Activated CD8-positive, alpha-beta T cell treated with anti-CD3 and anti-CD28 coated beads for 36 hours (primary cell): ENCODE measurements at places on chromosomes 2 and 18. TPM values are rescaled to one million over a fixed set of nuclear protein-coding genes. Genes with fewer than 3 reads are reported as not detected.

Gene OXER1
- total RNA-seq: 0.40 TPM

Gene CIB4
- total RNA-seq: not detected

Gene NCOA1
- total RNA-seq: 17.1 TPM

Gene DTYMK
- 91.9 TPM for total RNA-seq

Gene UGT1A10
- not detected for total RNA-seq

Gene RNU2-63P
- total RNA-seq: 7.6 TPM

Gene LIPG
- total RNA-seq: 0.18 TPM

Gene EMILIN1
- total RNA-seq: 0.61 TPM

Gene GKN2
- total RNA-seq: not detected

Gene CROCC2
- total RNA-seq: not detected

Gene SERPINB12
- total RNA-seq: not detected

Gene ASB18
- not detected for total RNA-seq

Gene MOCOS
- 0.18 TPM for total RNA-seq

Gene SDC1
- 0.11 TPM for total RNA-seq

Gene FAM237A
- not detected for total RNA-seq

Gene ASPRV1
- 0.76 TPM for total RNA-seq

Gene NIFK
- total RNA-seq: 115 TPM

Gene SKOR2
- not detected for total RNA-seq

Gene FARSB
- 55.9 TPM for total RNA-seq

Gene TMEM17
- 0.13 TPM for total RNA-seq

Gene CRYGC
- not detected for total RNA-seq

Gene SLC4A3
- total RNA-seq: not detected

Gene REG3A
- not detected for total RNA-seq

Gene ABCB11
- total RNA-seq: not detected

Gene PLEKHH2
- total RNA-seq: 0.43 TPM

Gene PTH2R
- not detected for total RNA-seq

Gene ZNF892
- total RNA-seq: 2.9 TPM

Gene ALPP
- not detected for total RNA-seq

Gene TMEM163
- not detected for total RNA-seq

Gene IL1A
- total RNA-seq: 0.69 TPM

Gene GAD1
- 2.5 TPM for total RNA-seq
